Dermis lymphatic vessel endothelial cell (primary cell): ENCODE measurements at places on chromosomes 3 and 15. TPM values are rescaled to one million over a fixed set of nuclear protein-coding genes. Genes with fewer than 3 reads are reported as not detected.

PHLDB2 gene
- total RNA-seq = 44.2 and 51.6 TPM in 2 replicates

IMPG2 gene
- total RNA-seq = 0.65 and 0.69 TPM in 2 replicates

GOLGA6L9 gene
- 0.43 and 1.4 TPM in 2 replicates for total RNA-seq

DPPA2 gene
- total RNA-seq = not detected in 2 replicates

ZPLD1 gene
- under 0.01 TPM in 1 of 2 replicates, not detected in the other for total RNA-seq

PIGZ gene
- total RNA-seq = 2.7 and 3.1 TPM in 2 replicates

PLSCR2 gene
- total RNA-seq = not detected in 2 replicates

GRM2 gene
- total RNA-seq = under 0.01 and 0.09 TPM in 2 replicates

RTP4 gene
- total RNA-seq = 0.77 and 2.1 TPM in 2 replicates

PAK6 gene
- not detected in 2 replicates for total RNA-seq

TPRG1 gene
- total RNA-seq = 0.09 and 0.43 TPM in 2 replicates

HYKK gene
- total RNA-seq = 1.3 and 1.6 TPM in 2 replicates

PLA2G4E gene
- total RNA-seq = not detected in 2 replicates

TRPM1 gene
- total RNA-seq = 0.11 TPM in 1 of 2 replicates, not detected in the other
